Transverse colon (tissue), 4 donors: ENCODE measurements at places on chromosomes 7 and 10. TPM values are rescaled to one million over a fixed set of nuclear protein-coding genes. Genes with fewer than 3 reads are reported as not detected.

Gene GPR85
- not detected for total RNA-seq

DNA sequence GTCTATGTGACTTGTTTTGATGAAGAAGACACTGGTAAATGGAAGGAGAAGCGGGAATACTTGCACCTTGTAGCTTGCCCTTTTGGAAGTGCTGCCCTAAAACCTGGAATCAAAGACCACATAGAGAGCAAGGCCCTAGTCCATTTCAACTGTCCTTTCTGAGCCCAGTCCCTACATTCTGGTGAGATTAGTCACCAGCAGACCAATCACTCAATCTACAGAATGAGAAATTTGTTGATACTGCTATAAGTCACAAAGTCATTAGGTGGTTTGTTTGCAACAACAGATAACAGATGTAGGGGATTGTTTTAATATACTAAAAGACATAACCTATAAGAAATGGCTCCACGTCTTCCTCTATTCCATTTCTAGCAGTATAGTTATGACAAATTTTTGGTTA is 33.6 kb downstream of the WASL start:
- no peak for DNase-seq

DNA sequence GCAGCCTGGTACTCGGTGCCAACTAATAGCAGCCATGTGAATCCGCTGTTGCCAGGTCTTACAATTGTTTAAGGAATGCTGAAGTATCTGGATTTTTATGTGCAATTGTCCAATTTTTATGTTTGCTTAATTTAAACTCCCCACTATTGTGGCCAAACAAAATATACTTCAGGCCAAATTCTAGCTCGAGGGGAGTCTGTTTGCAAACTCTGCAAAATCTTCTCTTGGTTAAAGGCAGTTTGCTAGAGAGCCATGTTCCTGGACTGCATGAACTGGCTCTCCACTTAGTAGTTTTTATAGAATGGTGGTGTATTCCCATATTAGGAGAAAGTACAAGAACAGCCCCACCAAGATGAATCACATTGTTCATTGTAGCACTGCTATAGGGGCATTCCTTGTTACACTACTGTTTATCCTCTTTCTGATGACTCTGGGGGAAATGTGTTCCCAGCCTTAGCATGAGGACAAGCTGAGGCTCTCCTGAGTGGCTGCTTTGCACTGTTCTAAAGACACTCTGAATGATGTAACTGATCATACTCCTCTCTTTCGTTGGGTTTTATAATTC is 178.0 kb upstream of the GLI3 start:
- no peak for DNase-seq

GRCh38 chr7:13846386-13846785 is 143.1 kb downstream of the ETV1 start:
- DNase-seq, result no peak

Gene MSS51
- 2.2 TPM for total RNA-seq

DNA sequence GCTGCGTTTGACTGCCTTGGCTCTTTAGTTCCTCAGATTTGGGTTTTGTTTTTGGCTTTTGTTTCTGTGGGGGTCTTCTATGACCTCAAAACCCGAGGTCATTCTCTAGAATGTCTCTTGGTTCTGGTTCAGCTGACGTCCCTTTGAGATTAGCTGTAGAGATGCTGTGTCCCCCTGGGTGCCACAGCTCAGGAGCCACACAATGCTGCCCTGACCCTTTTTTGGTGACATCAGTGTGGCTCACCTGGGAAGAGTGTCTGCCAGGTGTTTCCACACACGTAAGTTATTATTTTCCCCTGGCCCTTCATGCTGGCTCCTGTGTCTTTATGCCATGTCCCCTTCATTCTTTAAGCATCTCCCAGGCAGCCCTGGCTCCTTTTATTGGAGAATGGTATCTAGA is 89.8 kb upstream of the DDC start:
- DNase-seq, result no peak

GRCh38 chr10:52729271-52730104 is 43.1 kb downstream of the MBL2 start:
- DNase-seq, result no peak

Gene DNAJC12
- total RNA-seq, result 6.5 TPM

GRCh38 chr10:32582946-32583345 is 137.0 kb downstream of the CCDC7 start:
- DNase-seq, result no peak
